Melanocyte of skin (primary cell): ENCODE measurements at places on chromosomes 4 and X. TPM values are rescaled to one million over a fixed set of nuclear protein-coding genes. Genes with fewer than 3 reads are reported as not detected.

The ENPEP gene
- total RNA-seq: not detected in 2 replicates

The RTL9 gene
- under 0.01 and 0.15 TPM in 2 replicates for total RNA-seq

The USP17L25 gene
- total RNA-seq: not detected in 2 replicates

The ERCC6L gene
- total RNA-seq: 7.1 and 8.7 TPM in 2 replicates

The IGFBP7 gene
- total RNA-seq: 434 and 716 TPM in 2 replicates

The FBXW7 gene
- 36.8 and 56.3 TPM in 2 replicates for total RNA-seq

The AFM gene
- not detected in 2 replicates for total RNA-seq

The BCAP31 gene
- 150 and 199 TPM in 2 replicates for total RNA-seq

The TMEM31 gene
- not detected in 2 replicates for total RNA-seq

The DACH2 gene
- total RNA-seq: not detected in 2 replicates

The IL13RA2 gene
- total RNA-seq: 0.62 and 1.3 TPM in 2 replicates

The CFAP99 gene
- total RNA-seq: not detected in 2 replicates

The AP1AR gene
- total RNA-seq: 40.0 and 47.7 TPM in 2 replicates

The FAM9C gene
- not detected in 2 replicates for total RNA-seq

The CXorf49 gene
- not detected in 2 replicates for total RNA-seq

The PPBP gene
- total RNA-seq: not detected in 2 replicates

The CT45A3 gene
- total RNA-seq: not detected in 2 replicates

The TLR8 gene
- not detected in 2 replicates for total RNA-seq

The AKAP4 gene
- not detected in 2 replicates for total RNA-seq

The ERAS gene
- total RNA-seq: not detected in 2 replicates

The KLB gene
- total RNA-seq: under 0.01 TPM in 1 of 2 replicates, not detected in the other

The SLC34A2 gene
- total RNA-seq: not detected in 2 replicates

The AFP gene
- 0.36 TPM in 1 of 2 replicates, not detected in the other for total RNA-seq

The SULT1B1 gene
- total RNA-seq: not detected in 2 replicates

The HTN1 gene
- not detected in 2 replicates for total RNA-seq

The GABRE gene
- total RNA-seq: not detected in 2 replicates

The CXCL9 gene
- 0.15 and 0.33 TPM in 2 replicates for total RNA-seq

The AKAP17A gene
- total RNA-seq: 17.2 and 19.3 TPM in 2 replicates

The CT47A1 gene
- not detected in 2 replicates for total RNA-seq

The CCDC110 gene
- 1.7 and 1.8 TPM in 2 replicates for total RNA-seq

The GPR50 gene
- not detected in 2 replicates for total RNA-seq

The FGFBP2 gene
- 0.67 and 2.2 TPM in 2 replicates for total RNA-seq

The FGD1 gene
- total RNA-seq: 8.3 and 16.0 TPM in 2 replicates
